ENCODE measurements at places on chromosomes 6 and 20. TPM values are rescaled to one million over a fixed set of nuclear protein-coding genes. Genes with fewer than 3 reads are reported as not detected.

Gene SLC32A1
- total RNA-seq, result not detected

Gene PACSIN1
- total RNA-seq, result under 0.01 TPM

Gene FUCA2
- total RNA-seq, result 54.1 TPM

Gene FOXF2
- total RNA-seq, result not detected

Gene PCSK2
- not detected for total RNA-seq

Gene ERVFRD-1
- total RNA-seq, result not detected

Gene MPC1
- 22.0 TPM for total RNA-seq

Gene SCRT2
- not detected for total RNA-seq

Gene OR12D3
- not detected for total RNA-seq

Gene CD93
- total RNA-seq, result under 0.01 TPM

Gene BTNL2
- total RNA-seq, result not detected

Gene PRR18
- not detected for total RNA-seq

Gene HACE1
- total RNA-seq, result 22.5 TPM

Gene TRDN
- total RNA-seq, result not detected
